ENCODE measurements at places on chromosomes 6 and 20.
A peak's percentile ranks its signal among the peaks of the same experiment; 100 is the strongest.

DNA sequence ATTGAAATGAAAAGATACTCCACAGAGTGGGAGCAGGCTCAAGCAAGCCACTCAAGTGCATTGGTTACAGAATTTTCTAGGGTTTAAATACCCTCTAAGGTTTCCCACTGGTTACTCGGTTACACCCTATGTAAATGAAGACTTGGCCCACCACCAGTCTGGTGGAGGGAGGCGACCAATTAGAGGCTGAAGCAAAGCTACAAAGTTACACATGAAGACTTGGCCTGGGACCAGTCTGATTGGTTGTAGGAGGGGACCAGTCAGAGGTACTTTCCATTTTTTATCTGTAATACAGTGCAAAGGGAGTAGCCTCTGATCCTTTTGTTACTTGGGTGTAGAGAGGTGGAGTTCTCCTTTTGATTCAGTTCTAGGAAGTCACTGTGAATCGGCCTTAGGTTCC lies 7.6 kb downstream of the SRSF12 start:
- DNase-seq, result no peak

DNA sequence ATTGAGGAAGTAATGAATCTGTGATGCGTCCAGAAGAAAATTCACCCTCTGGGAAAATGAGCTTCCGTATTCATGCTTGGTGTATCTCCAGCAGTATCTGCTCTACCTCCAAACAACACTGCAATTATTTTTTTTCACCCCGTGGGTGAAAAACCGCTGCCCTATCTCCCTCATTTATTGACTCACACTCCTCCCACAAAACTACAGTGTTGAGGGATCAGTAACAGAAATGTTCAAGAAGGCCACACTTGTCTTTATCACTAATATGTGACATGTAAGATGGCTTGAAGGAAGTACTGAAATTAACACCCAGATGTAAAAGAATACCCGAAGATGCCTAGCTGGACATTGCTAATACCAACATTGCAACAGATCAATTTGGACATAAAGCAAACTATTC lies 4.9 kb upstream of the TBX18 start:
- no peak for DNase-seq

DNA sequence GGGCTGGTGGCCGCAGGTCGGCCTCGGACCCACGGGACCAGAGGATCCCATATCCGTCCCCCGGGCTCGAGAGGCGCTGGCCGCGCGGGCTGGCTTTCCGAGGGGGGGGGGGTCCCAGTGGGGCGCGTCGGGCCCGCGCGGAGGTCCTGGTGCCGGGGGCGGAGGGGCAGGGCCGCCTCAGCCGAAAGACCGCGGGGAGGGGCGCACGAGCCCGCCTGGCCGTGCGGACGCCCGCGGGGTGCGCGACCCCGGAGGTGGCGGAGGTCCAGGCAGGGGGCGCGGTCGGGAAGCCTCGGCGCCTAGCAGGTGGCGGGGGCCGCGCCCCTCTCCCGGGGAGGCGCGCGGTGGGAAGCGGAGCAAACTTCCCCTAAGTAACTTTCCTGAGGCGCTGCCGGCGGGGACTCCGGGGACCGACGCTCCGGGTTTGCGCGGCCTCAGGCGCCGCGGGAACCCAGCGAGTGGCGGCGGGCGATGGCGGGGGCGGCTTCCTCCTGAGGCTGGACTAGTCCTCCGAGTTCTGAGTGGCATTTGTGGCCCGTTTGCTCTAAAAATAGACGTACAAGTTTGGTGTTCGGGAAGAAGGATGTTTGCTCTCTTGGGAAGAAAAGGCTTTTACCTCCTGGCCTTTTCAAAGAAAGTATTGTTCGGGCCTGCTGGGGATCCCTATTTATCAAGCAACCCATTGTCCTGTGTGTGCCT lies 26.5 kb upstream of the BTBD3 start:
- no peak for DNase-seq

GRCh38 chr6:52584203-52584602 lies 7.3 kb upstream of the TRAM2 start:
- DNase-seq, result no peak

DNA sequence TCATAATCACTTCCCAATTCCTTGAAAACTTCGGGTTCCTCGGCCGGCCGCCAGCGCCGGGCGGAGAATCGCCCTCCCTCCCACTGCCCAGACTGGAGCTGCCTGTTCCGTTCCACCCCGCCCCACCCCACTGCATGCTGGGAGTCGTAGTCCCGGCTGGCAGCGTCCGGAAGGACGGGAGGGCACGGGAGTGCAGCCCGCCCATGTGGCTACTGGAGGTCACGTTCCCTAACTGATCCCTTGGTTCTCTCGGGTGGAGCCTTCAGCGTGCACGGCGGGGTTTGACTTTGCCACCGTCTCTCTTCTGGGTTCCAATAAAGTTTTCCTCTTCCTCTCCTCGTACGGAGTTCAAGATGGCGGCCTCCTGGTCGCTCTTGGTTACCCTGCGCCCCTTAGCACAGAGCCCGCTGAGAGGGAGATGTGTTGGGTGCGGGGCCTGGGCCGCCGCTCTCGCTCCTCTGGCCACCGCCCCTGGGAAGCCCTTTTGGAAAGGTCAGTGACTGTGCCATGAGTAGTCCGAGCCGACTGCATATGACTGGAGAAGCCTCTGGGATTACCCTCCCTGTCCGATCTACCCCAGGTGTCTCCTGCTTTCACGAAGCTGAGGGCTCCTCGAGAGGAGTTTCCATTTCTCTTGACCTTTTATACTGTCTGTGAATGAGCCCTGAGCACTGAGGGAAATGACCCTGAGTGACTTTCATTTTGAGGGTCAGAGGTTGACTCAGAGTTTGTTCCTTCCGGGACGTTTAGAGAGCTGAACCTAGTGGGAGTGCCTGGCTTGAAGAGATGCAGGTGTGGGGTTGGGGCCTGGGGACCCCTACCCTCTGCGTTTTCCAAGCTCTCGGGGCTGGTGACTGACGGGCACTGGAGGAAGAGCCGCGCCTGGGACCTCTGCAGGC lies at the start of gene AFG1L:
Gene AFG1L, plus strand, starts transcription at position 328 of the 899 bp plus-strand sequence. Its CDS starts 26 bp downstream, at position 354.
- peak; percentile 72 for DNase-seq

DNA sequence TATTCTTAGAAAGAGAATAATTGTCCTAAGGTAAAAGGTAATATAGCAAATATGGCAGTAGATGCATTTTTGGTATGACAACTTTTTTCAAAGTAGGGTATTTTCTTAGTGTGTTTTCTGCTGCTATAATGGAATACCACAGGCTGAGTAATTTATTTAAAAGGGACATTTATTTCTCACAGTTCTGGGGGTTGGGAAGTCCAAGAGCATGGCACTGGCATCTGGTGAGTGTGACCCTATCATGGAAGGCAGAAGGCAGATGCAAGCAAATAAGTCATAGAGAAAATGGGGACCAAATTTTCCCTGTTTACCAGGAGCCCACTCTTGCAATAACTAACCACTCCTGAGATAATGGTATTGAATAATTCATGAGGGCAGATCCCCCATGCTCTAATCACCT lies 922.5 kb upstream of the MAN1A1 start:
- DNase-seq, result no peak

DNA sequence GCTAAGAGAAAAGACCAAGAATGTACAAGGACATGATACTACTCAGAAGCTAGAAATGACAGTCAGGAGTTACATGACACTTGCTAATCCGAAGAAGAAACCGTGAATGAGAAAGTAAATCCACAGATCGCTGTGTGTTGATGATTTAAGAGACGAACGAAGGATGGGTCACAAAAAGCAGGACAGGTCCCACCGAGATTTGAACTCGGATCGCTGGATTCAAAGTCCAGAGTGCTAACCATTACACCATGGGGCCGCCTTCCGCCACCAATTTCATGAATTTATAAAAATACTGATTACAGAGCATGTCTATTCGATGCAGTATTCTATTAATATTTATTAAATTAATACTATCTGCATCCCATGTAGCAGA lies 54.0 kb upstream of the BTN3A2 start:
- no peak for DNase-seq

- no peak for DNase-seq
These were observed 478.4 kb upstream of the SOX4 start for GRCh38 chr6:21115111-21115510.

DNA sequence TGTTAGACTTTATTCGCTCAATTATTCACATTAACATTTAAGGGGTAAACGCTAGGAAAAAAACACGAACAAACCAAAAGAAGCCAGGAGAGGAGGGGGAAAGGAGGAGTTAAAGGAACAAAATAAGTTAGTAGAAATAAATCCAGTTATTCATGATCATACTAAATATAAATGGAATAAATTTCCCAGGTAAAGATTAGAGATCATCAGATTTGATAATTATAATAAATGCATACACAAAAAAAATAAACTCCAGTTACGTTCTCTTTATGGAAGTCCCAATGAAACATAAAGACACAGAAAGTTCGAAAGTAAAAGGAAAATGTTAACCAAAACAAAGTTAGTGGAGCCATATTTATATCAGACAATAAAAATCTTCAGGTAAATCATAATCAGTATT lies 568.7 kb upstream of the NOX3 start:
- DNase-seq, result no peak

- DNase-seq, result peak; percentile 9
These were observed 54.3 kb downstream of the MYLIP start for GRCh38 chr6:16183187-16183664.

- peak; percentile 93 for DNase-seq
These were observed 25.1 kb downstream of the JAG1 start for GRCh38 chr20:10648651-10649050.

DNA sequence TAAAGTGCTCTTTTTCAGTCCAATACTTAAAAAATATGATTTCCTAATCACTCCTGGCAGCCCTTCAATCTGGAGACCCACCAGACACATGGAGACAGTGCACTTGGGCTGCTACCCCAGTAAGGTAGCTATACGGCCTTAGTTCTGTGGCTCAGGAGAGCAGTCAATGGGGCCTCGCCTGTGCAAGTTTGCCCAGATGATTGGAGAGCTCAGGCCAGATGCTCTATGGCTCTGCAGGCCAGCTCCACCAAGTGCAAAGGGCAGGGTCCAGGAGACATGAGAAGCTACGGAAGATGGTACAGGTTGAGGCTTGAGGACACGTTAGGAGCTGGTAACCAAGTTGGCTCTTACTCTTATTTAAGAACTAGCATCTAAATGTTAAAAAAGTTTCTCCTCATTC lies 30.7 kb downstream of the STK38 start:
- no peak for DNase-seq

- DNase-seq, result no peak
These were observed 3.1 kb downstream of the NOL4L start for GRCh38 chr20:32581839-32582658.

DNA sequence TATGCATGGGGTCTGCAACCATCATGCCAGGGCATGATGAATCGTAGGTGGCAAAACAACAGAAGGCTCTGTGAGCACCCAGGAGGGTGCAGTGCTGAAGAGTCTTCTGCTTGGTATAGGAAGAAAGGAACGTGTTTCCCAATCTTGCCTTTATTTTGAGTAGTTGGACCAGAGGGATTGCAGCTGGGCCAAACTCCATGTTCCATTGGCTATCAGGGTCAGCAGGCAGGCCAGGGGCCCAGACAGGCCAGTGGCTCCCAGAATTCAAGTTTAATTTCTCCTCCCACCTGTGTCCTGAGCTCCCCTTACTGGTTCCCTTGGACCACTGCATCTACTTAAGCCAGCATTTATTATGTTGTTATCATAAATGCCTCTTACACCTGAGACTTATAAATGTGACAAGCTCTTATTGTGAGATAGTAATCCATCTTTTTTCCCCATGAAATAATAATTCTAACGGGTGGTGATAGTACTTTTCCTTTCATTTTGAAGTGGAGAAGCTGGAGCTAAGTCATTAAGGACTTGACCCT lies 918 bp upstream of the TRIM38 start:
- DNase-seq, result no peak

GRCh38 chr6:412146-412886 lies 20.8 kb downstream of the IRF4 start:
- DNase-seq, result no peak

GRCh38 chr20:57980506-57980905 lies 247.9 kb downstream of the ANKRD60 start:
- DNase-seq, result no peak

DNA sequence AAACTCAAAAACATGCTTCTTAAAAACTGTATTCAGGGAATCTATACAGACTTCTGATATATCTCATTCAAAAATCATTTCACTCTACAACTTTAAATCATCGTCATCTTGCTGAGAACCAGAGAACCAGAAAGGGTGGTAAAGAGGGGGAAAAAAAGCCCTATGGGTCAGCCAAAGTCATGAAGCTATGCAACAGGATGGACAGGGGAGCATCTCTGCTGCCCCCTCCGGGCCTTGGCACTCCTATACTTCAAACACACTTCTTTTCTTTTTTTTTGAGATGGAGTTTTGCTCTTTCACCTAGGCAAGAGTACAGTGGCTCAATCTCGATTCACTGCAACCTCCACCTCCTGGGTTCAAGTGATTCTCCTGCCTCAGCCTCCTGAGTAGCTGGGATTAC lies 73.5 kb upstream of the NFATC2 start:
- DNase-seq, result no peak

DNA sequence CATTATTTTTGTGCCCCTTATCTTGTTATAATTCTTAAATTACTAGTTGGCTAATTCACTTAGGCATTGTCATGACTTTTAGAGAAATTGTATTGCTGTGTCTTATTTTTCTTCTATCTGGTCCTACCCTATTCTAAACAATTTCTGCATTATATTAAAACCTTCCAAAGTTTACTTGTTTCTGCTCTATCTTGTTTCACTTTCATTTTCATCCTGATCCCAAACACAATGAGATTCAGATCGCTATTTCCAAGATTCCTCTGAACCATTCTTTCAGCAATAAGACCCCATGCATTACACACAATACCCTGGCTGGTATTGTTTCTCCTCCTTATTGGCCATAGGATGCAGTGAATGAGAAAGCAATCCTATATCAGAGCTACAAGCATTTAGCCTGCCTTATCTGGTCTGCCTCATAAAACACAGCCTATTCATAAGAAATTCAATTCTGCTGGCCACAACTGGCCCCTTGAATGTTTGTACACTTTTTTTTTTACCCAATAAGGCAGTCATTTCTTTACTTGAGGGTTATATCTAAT lies 69.9 kb upstream of the POU3F2 start:
- no peak for DNase-seq

DNA sequence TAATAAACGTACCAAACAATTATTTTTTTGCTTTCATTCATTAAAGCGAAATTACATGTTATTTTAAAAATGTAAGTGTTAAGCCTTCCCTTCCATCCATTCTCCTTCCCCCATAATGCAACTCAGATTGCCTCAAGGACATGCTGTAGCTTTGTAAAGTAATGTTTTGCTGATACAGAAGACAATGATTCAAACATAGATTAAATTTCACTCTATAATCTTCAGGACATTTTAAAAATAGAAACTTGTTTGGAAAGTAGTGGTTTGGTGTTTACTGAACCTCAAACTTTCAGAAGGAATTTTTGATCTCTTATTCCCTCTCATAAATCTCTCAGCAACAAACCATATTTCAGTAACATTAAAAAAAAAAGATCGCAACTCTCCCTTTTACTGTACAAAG lies 350.9 kb upstream of the HSF2 start:
- no peak for DNase-seq

DNA sequence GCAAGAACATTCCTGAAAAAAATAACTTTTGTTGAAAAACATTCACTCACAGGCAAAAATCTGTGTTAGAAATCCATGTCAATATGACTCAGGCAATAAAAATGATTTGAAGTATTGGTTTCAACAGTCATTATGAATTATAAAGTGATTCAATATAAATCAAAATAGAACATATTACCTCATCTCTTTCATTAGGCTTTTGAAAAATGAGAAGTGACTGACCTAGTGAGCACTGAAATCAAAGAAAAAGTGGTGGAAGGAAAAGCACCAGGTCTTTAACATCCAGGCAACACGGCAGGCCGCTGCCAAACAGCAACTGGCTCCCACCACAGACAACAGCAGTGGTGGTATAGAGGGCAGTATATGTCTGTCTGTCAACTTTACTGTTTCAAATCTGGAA lies 68.9 kb downstream of the MAN1A1 start:
- DNase-seq, result no peak
